ENCODE measurements at places on chromosomes 2 and 18.

DNA sequence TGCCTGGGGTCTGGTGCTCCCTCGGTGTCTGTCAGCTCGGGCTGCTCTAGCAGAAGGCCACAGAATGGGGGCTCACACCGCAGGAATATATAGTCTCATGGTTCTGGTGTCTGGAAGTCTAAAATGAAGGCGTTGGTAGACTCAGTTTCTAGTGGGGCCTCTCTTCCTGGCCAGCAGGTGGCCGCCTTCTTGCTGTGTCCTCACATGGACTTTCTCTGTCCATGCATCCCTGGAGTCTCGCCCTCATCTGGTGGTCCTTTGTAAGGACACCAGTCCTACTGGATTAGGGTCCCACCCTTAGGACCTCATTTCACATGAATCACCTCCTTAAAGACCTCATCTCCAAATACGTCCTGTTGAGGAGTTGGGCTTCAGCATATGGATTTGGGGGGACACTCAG lies 65.7 kb downstream of the RRM2 start:
- ATAC-seq: peak; percentile 89

DNA sequence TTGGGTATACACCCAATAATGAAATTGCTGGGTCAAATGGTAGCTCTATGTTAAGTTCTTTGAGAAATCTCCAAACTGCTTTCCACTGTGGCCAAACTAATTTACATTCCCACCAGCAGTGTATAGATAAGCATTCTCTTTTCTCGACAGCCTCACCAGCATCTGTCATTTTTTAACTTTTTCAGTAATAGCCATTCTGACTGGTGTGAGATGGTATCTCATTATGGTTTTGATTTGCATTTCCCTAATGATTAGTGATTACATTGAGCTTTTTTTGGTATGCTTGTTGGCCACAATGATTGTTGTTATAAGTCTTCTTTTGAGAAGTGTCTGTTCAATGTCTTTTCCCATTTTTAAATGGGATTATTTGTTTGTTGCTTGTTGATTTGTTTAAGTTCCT lies 50.4 kb upstream of the EPAS1 start:
- no peak for ATAC-seq

DNA sequence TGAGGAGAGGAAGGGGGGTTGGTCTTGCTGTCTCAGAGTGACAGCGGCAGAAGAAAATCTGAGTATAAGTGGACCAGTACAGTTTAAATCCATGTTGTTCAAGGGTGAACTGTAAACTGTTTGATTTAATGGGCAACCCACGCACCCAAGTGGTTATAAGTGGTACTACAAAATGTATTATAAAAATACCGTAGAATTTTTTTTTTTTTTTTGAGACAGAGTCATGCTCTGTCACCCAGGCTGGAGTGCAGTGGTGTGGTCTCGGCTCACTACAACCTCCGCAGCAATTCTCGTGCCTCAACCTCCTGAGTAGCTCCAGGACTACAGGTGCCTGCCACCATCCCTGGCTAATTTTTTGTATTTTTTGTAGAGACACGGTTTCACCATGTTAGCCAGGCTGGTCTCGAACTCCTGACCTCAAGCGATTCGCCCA lies 2.1 kb upstream of the CHCHD5 start:
- ATAC-seq: peak; percentile 2

- no peak for ATAC-seq
These were observed 88.9 kb upstream of the PMAIP1 start for GRCh38 chr18:59810735-59811520.

DNA sequence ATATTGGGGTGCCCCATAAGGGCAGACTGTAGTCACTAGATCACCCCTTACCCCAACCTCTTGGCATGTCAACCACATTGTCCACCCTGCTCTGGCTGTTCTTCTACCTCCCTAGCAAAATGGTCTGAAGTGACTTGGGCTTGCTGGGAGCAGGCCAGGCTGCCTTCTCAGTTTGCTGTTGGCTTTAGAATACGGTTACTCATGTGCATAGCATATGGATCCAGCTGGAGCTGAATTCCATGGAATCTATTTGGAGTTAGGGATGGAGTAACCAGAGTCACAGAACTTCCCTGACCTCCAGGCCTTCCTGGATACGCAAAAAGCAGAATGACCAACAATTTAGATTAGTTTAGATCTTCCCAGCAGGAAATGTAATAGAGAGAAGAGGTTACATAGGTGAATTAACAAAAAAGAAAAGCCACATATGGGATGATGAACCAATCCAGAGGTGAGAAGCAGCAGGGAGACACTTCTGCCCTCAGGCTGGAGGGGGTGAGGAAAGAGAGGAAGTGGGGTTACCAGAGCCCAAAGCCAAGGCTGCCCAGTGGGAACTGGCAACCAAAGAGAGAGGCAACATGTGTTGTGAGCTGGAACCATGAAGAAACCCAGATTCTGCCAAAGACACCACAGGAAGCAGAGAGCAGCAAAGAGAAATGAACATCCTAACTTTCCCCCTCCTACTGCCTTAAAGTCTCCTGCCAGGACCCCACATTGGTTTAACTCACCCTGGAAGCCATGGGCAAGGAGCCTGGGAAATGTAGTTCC lies 26.1 kb downstream of the PKDCC start:
- ATAC-seq: no peak

DNA sequence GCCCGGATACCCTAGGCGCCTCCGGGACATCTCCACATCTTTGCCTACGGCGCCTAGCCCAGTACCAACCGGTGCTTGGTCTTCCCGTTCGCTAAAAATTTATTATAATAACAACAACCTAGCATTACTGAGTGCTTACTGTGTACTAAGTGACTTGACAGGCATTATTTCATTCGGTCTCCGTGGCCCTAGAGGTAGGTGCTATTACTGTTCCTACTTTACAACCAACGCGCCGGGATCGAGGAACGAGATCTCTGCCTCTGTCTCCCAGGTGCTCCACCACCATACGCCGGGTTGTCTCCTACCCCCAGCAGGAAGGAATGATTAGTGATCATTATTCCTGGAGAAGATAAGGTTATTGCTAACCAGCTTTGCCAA lies 657 bp upstream of the BIN1 start:
- no peak for ATAC-seq

DNA sequence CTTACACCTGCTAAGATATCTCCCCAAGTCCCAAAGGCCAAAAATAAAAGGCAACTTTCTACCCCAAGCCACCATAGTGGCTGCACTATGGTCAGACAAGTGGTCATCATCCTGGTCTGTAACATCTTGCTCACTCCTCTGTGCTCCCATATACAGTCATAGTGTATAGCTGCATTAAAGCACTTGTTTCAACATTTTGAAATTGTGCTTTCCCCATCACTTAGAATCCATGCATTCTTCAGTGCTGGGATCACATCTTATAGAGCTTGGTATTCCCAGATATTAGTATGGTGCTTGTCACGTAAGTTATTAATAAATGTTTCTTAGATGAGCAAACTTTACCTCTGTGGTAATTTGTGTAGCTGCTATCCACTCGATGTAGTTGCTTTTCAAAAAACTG lies 40.4 kb upstream of the CDC42EP3 start:
- no peak for ATAC-seq

DNA sequence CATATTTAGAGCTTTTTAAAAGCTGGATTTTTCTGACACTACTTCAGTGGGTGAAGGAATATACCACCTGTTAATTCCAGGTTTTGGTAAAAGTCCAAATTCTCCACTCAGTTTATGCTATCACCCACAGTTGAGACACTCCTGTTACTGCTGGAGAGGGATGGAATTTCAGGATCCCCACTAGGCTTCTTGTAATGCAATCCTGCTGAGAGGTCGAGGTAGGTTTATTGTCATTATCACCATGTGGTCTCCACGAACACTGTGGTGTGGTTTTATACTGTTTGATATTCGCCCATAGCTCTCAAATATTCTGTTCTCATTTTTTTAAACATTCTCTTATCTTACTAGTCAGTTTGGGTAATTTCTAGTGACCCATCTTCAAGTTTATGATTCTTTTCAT lies 167.9 kb downstream of the CCDC102B start:
- ATAC-seq: no peak

- ATAC-seq: no peak
These were observed 12.8 kb upstream of the TTN start for GRCh38 chr2:178819992-178820391.

- ATAC-seq: no peak
These were observed 2.8 kb upstream of the SGO2 start for GRCh38 chr2:200523158-200523557.

DNA sequence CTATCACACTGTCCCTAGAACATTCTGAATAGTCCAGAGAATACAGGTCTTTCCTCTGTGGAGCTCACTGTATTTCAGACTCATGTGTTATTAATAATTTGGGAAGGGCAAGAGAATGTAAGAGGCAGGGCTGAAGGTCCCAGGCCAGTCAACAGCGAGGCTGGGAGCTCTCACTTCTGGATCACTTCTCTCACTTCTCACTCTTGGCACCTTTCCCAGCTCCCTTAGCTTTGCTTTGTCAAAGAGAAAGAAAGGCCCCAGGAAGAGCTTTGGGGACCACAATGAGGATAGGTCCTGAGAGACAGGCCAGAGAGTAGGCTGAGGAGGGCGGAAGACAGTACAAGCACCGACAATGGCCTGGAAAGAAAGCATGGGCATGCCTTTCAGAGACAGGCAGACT lies 11.2 kb downstream of the EFR3B start:
- no peak for ATAC-seq

DNA sequence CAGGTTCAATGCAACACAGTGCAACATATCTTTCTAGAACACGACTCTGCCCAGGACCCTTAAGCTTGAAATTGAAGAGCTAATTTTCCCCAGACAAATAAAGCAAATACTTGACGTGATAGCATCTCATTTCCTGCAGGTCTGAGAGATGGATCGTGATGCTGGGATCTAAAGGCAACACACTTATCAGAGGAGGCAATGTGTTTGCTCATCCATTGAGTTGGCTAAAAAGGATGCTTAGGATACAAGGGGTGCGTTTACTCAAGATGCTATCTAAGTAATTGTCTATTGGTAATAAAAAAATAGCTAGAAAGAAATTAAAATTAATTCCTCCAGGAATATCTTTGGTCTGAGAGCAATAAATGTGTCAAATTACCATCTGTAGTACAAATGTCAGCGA lies 129.0 kb downstream of the SOCS6 start:
- no peak for ATAC-seq

GRCh38 chr2:18987592-18988073 lies 370.8 kb downstream of the OSR1 start:
- peak; percentile 44 for ATAC-seq

DNA sequence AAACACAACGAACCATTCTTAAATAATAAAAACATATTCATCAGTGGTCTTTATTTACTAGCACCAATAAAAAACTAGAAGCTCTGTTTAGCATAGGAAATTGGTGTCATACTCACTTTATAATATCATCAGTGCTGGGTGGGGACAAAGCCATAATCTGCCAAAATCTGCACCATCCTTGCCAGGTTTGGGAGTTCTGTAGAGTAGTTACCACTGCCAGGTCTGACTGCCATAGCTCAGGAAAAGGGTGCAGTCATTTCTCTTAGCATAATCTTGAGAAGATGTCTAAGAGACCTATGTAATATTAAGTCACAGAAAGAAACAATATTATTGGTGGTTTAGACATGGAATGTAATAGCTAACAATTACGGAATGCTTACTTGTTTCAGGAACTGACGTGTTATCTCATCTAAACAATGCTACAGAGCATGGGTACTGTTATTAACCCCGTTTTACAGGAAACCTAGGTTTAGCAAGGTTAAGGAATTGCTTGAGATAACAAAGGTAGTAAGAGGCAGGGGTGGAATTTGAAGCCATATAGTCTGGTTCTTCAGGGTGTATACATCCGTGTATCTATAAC lies 1.6 kb upstream of the MARCHF7 start:
- ATAC-seq: no peak

- peak; percentile 18 for ATAC-seq
These were observed 674.3 kb upstream of the REG3G start for GRCh38 chr2:78351208-78351607.

DNA sequence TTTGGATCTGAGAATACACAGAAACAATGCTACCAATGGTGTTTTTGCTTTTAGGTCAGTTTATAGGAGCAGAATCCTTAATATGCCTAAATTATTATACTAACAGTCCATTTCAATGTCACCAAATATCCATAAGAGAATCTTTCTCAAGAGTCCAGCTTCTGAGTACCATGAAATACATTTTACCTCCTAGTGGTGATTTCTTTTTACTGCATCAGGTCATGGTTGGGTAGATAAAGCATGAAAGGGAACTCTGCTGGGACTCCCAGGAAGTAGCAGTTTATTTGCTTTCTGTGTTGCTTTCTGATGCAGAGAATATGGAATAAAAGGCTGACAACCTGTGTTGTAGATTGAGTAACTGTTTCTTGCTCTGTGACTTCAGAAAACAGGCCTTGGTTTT lies 115.6 kb downstream of the PPP1R1C start:
- ATAC-seq: no peak

Measured in motor neuron (in vitro differentiated cells).